ENCODE measurements at places on chromosomes 1 and 21.

GRCh38 chr1:56123826-56124225, 455.5 kb downstream of the PLPP3 start:
- DNase-seq = no peak

DNA sequence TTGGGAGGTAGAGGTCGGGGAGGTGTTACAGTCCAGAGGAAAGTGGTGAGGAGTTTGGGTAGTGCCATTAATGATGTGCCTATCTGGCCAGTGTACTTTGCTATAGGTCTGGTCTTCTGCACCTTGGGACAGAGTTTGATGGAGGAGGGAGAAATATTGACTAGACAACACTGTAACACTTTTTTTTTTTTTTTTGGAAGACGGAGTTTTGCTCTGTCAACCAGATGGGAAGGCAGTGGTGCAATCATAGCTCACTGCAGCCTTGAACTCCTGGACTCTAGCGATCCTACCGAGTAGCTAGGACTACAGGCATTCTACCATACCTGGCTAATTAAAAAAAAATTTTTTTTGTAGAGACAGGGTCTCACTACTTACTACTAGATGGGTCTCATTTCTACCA, 1.9 kb downstream of the SCP2 start:
- no peak for DNase-seq

DNA sequence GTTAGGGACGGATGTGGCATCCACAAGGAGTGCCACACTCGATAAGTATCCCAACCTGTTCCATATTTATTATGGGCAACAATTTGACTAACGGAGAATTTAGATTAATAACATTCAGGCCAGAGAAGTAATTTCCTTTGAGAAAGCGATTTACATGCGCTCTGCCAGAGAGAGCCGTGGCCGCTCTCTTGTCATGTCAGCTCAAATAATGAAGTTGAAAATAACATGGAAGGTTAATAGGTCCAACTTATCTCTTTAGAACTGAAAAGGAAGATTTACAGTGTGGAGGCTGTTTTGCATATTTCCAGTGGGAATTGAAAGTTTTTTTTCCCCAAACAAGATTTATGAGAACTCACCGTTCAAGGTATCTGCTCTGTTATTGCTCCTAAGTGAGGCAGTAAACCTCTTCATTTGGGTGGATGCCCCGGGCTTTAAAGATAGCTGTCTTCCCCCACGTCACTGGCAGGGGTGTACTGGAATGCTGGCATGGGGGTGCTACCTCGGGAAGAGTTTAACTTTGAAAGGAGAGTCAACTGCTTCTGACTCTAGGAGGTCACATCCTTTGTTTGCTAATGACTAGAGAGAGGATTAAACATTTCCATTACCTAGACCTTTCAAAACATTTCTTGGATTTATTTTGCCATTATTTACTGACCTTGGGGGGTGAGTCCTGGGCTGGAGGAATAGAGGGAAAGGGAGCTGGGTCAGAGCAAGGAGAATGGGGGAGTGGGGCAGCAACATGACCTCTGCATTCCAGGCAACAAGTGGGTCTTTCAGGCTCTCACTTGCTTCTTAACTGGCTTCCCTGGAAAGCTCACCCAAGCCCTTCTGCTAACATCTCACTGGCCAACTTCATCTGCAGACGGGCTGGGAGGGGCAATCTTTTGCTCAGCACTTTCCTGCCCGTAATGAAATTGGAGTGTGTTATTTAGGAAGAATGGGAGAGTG, 204.2 kb downstream of the CAMTA1 start:
- DNase-seq = no peak

GRCh38 chr1:14479865-14480264, 118.6 kb upstream of the KAZN start:
- DNase-seq = no peak

DNA sequence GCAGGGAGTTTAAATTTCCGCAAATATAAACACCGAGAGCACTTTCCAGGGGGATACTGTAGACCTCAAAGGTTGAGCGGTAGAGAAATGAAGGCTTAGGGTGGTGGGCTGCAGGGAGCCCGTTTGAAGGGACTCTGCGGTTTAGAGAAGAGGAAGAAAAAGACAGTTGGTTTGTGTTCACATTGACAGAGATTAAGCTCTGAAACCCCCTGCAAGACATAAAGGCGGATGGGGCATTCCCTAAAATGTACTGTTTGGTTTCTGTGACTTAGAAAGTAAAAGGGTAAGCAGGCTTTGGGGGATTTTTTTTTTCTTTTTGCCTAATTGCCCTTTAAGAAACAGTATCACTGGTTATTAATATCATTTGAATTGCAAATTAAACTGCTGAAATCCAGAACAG, 1.3 kb downstream of the KAZN start:
- DNase-seq = no peak

- DNase-seq = no peak
These were observed 97.5 kb downstream of the SEC16B start for GRCh38 chr1:177872308-177872900.

DNA sequence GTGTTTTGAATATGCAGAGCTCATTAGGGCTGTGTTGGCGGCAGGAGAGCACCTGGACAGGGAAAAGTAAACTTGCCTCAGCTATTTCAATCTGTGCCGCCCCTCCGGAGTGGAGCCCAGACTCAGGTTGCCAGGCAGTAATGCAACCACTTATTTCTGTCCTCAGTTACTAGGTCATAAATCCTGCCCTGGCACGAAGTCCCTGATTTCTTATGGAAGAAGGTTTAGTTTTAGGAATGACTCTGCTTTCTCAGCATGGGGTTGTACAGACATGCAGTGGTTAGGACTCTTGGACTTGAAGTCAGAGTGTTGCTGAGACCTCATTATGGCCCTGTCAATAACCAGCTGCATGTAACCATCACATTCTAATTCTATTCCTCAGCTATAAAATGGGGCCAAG, 98.3 kb upstream of the FGGY start:
- no peak for DNase-seq

GRCh38 chr1:168623003-168623828, 46.8 kb downstream of the XCL1 start:
- no peak for DNase-seq

GRCh38 chr1:153119491-153119971, 6.2 kb upstream of the SPRR2F start:
- no peak for DNase-seq

- DNase-seq = no peak
These were observed 591.7 kb downstream of the SMYD3 start for GRCh38 chr1:245915406-245915805.

DNA sequence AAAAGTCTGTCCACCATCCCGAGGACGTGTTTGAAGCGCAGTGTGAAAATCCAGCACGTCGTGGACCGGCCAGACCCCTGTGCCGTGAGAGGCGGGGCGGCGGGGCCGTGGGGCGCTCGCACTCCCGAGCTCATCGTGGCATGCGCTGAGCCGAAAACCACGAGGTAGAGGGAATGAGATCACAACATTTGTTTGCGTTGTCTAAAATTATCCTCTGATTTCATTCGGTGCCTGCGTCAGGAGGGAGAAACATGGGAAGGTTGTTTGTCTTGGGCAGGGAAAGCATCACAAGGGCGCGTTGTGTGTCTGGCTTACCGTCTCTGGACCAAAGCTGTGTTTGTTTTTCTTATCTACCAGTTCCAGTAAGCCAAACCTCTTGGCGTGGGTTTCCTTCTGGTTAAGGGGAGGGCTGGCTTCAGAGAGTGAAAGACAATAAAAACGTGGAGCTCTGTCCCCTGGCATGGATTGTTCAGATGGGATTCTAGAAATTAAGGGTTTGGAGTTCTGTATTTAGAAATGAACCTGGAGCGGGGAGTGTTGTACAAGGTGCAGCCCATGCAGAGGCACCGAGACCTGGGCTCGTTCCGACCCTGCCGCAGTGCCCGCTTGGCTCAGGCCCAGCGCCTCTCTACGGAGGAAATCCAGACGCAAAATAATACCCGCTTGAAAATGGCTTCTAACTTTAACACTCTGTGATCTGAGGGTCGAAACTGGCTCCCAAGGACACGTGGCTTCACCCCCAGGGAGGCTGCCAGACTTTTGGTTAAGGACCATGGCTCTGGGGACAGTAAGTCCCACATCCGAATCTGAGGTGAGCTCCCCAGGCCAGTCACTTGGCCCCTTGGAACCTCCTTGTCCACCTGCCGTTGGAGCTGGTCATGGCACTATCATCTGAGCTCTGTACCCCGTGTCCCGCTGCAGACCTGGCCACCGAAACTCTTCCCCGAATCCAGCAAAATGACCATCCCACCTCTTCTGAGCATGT, 68.7 kb upstream of the FAM3B start:
- DNase-seq = no peak

DNA sequence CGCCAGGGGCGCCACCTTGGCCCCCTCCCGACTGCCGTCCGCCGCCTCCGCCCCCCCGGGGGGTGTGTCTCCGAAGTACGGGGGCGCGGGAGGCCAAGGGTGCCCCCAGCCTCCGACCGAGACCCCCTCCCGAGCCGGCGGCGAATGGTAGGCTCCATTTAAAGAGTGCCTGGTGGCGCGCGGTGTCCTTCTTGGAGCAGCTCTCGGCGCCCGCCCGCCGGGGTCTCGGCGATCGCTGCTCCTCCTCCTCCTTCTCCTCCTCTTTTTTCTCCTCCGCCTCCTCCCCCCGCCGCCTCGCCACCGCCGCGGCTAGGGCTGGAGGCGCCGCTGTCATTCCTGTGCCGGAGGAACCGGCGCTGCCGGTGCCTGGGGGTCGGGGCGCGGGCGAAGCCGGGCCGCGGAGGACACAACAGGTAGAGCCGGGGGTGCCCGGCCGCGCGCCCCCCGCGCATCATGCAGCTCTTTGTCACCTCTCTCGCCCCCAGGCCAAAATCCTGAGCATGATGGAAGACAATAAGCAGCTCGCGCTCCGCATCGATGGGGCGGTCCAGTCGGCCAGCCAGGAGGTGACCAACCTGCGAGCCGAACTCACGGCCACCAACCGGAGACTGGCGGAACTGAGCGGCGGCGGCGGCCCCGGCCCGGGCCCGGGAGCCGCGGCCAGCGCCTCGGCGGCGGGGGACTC, at the start of gene KAZN:
KAZN (plus strand) TSS at position 188 of the 685 bp plus-strand sequence.
- no peak for DNase-seq

GRCh38 chr1:113388621-113389358, 1.5 kb upstream of the MAGI3 start:
- no peak for DNase-seq

GRCh38 chr1:45833361-45833760, 29.9 kb downstream of the MAST2 start:
- no peak for DNase-seq

DNA sequence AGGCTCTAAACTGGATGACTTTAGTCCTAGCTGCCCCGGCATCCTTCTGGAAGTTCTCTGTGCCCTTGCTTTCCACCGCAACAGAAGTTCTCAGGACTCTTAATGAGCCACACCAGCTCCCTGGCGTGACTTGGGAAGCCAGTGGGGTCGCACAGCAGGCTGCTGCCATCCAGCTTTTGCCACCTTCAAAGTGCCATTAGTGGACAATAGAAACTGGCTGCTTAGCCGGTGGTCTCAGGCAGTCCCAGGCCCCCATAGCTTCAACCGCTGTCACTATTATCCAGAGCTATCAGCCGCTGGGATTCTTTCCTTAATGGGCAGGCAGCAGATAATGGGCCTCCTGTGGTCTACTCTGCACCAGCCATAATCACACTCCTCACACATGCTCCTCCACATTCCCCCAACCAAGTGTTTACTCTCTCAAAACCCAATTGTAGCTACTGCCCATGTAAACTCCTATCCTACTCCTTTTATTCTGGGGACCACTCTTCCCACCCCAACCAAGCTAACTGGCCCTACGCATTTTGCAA, 37.3 kb downstream of the PLEKHA6 start:
- DNase-seq = no peak

DNA sequence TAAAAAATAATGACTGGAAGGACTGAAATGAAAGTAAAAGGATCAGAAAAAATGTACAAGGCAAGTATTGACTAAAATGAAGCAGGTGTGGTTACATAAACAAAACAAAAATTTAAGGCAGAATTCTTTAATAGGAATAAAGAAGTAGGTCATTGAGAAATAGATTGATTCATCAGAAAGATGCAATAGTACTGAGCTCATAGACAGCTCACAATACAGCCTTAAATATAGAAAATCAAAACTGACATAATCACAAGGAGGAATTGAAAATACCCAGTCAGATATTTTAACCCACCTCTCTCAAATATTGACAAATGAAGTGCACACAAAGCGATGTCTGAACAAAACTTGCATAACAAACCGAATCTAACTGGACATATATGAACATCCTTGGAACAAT, 366.8 kb upstream of the DPYD start:
- no peak for DNase-seq

- no peak for DNase-seq
These were observed 67.0 kb upstream of the LRRC53 start for GRCh38 chr1:74579425-74579824.

GRCh38 chr21:45859041-45859761, 122.4 kb upstream of the COL6A1 start:
- no peak for DNase-seq

Data from activated naive CD8-positive, alpha-beta T cell treated with anti-CD3 and anti-CD28 coated beads, Interleukin-2, amount 50 U/mL, for 16 hours (primary cell).